Gastrocnemius medialis (tissue), 4 donors: ENCODE measurements at places on chromosomes 4 and X. TPM values are rescaled to one million over a fixed set of nuclear protein-coding genes. Genes with fewer than 3 reads are reported as not detected.
A peak's percentile ranks its signal among the peaks of the same experiment; 100 is the strongest.

GRCh38 chrX:9829308-9830267 is 43.4 kb downstream of the SHROOM2 start:
- no peak for DNase-seq
- no peaks in the 10 kb centered on the region for H3K4me1 ChIP-seq
- no peaks in the 10 kb centered on the region for H3K27me3 ChIP-seq

- no peak for DNase-seq
- peaks cover 9% of the 10 kb centered on the region for H3K4me1 ChIP-seq
- H3K27ac ChIP-seq: peak overlapping the region; percentile 75
- H3K4me3 ChIP-seq: peak overlapping the region; percentile 74
- peaks cover 16% of the 10 kb centered on the region for H3K27me3 ChIP-seq
- H3K36me3 ChIP-seq: no peaks in the 10 kb centered on the region
Measured at GRCh38 chr4:173170182-173170778, 1.7 kb downstream of the GALNT7 start.

DNA sequence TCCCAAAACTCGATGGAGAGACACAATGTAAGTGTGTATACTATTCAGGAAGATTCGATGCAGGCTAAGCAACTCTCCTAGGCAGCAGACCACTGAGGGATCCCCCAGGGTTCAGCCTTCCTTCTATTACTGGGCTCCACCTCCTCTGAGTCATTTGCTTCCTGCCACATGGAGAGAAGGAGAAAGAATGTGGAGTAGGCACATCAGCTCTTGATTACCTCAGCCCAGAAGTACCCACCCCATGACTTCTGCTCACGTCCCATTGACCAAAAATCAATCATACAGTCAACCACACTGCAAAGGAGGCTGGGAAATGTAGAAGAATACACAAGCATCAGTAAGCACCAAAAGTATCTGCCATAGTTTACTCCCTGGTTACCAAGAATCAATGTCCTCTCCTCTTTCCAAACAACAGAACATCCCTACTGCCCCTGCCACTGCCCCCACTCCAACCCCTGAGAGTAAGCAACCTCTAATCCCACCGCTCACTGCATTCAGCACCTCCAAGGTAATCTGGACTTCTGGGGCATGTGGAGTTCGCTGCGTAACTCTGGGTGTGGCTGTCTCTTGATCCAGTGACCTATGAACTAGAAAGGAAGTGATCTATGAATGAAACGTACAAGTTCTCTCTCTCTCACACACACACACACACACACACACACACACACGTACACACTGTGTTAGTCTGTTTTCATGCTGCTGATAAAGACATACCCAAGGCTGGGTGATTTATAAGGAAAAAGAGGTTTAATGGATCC is 91.2 kb upstream of the C1QTNF7 start:
- DNase-seq: no peak
- no peaks in the 10 kb centered on the region for H3K27me3 ChIP-seq
- no peaks in the 10 kb centered on the region for H3K4me1 ChIP-seq
- H3K4me3 ChIP-seq: no peak overlapping the region

- no peaks in the 10 kb centered on the region for H3K4me1 ChIP-seq
- no peaks in the 10 kb centered on the region for H3K36me3 ChIP-seq
- H3K27ac ChIP-seq: no peak overlapping the region
- no peaks in the 10 kb centered on the region for H3K27me3 ChIP-seq
- no peak for DNase-seq
- no peak overlapping the region for H3K4me3 ChIP-seq
Measured at GRCh38 chrX:23822397-23822796, 39.4 kb downstream of the SAT1 start.

GRCh38 chr4:140372751-140373327 is 607 bp upstream of the SCOC start:
- H3K27me3 ChIP-seq: no peaks in the 10 kb centered on the region
- no peaks in the 10 kb centered on the region for H3K36me3 ChIP-seq
- H3K27ac ChIP-seq: peak overlapping the region; percentile 96
- DNase-seq: no peak

Gene KCNIP4
- not detected for total RNA-seq

Gene SMAD1
- 21.1 TPM for total RNA-seq

Gene NDST3
- not detected for total RNA-seq
